AG08395 (cell line): ENCODE measurements at places on chromosomes 7 and 10.

GRCh38 chr10:124364674-124365073, 54.0 kb downstream of the OAT start:
- no peak for DNase-seq

- no peak for DNase-seq
These were observed 732.4 kb downstream of the KCNMA1 start for GRCh38 chr10:76905251-76905650.

DNA sequence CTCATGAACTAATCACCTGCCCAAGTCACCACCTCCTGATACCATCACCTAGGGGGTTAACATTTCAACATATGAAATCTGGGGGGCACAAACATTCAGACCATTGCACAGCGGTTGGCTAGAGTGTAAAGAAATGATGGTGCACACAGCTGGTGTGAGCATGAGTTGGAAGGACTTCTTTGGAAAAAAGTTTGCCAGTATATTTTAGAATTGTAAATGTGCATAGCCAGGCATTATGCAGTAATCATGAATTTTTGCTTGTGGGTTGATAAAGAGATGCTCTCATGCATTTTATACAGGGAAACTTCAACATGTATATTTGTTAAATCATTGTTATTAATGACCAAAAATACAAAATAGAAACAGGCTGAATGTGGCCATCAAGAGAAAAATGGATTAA, 100.0 kb downstream of the VWC2 start:
- DNase-seq: no peak

DNA sequence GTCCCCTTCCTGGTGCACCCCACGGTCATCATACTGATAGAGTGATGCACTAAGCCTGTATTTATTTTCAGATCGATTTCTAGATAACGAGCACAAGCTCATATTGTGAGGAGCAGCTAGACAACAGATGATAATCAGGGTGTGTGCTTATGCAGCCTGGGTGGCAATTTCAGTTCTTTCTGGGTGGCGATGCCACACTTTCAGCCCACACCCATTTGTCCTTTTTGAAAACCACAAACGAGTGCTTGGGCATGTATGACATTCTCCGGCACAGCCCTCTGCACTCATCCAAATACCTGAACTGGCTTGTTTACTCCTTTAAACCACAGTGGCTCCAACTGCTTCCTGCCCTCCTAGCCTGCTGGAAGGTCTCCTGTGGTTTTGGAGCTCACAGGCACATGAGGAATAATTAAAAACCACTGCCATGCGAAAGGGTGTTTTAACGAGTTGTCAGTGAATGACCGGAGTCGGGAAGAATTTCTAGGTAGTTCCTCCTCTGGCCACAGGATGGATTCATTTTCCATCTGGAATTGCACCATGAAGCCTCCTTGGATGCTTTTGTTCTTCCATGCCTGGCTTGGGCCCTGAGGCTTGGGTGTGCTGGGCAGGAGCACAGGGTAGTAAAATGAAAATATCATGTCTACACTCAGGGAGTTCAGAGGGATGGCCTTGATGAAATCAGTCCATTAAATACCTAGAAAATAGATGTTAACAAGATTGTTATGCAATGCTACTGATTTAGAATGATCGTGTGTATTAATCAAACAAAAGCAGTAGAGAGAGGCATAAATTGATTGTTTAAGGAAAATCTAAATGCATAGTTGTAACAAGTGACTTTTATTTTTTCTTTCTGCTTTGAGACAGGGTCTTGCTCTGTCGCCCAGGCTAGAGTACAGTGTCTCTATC, 52.4 kb upstream of the ITGB1 start:
- DNase-seq: peak; percentile 81

- no peak for DNase-seq
These were observed 3.2 kb downstream of the HPSE2 start for GRCh38 chr10:99232360-99232999.

DNA sequence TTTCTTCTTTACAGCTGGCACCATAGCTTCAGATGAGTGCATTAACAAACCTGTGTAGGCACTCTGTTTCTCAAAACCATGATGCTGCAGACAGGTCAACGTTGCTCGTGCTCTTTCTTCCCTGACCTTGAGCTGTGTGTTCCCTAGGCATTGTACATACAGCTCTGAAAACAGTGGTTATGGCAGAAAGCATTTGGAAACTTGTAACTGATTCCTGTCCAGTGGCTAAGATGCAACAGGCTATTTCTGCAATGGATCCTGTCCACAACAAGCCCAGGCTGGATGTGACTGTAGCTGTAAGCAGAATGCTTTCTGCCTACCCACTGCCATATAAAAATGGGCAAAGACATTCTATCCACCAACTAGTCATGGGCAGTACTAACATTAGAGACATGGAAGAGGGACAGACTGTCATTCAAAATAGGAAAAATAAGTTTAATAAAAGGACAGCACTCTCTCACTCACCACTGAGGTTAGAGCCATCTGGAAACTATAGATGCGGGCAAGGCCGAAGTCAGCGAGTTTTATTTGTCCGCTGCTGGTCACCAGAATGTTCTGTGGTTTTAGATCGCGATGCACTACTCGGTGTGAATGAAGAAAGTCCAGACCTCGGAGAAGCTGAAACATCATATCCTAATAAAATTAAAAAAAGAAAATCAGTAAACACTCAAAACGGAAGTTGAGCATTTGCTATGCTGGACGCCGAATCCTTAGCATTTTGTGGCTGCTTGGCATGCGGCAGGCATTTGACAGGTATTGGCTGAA, 111.0 kb downstream of the CDK6 start:
- peak; percentile 17 for DNase-seq

DNA sequence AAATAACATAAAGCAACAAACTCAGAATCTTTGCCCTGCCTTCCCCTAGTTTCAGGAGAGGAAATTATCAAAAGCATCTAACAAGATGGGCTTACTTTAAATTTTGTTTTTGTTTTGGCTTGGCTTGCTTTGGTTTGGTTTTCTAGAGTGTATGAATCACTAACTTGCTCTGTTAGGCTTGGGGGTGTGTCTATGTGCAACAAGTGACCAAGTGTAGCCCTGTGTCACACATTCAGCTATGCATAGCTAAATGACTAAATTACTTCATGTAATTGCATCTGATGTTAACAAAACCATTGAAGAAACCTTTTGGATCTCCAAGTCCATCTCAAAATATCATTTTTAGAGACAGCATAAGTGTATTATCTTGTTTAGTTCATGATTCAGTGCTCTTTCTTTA, 251.0 kb downstream of the TFEC start:
- DNase-seq: peak; percentile 10

GRCh38 chr7:26309089-26309488, 17.4 kb downstream of the SNX10 start:
- no peak for DNase-seq

DNA sequence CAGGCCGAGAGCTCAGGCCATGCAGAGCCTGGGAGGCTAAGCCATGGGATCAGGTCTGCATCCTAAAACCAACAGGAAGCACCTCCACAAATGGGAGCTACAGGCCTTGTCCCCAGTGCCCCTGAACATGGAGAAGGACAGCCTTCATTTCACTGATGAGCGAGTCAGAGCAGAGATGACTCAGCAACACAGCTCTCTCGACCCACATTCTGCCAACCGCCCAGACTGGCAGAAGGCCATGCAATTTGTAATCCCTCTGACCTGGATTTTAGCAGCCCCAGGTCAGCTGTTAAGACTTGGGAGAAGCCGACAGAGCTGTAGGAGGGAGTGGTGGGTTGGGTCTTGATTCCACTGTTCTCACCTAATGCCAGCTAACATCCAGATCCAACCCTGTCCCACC, 25.5 kb downstream of the VOPP1 start:
- peak; percentile 92 for DNase-seq

- no peak for DNase-seq
These were observed 365.5 kb downstream of the GALNT17 start for GRCh38 chr7:71497256-71497946.

GRCh38 chr7:25456467-25457171, 228.3 kb upstream of the NPVF start:
- DNase-seq: no peak
